Head of caudate nucleus (tissue), 42 donors: ENCODE measurements at places on chromosomes 7 and 10.

DNA sequence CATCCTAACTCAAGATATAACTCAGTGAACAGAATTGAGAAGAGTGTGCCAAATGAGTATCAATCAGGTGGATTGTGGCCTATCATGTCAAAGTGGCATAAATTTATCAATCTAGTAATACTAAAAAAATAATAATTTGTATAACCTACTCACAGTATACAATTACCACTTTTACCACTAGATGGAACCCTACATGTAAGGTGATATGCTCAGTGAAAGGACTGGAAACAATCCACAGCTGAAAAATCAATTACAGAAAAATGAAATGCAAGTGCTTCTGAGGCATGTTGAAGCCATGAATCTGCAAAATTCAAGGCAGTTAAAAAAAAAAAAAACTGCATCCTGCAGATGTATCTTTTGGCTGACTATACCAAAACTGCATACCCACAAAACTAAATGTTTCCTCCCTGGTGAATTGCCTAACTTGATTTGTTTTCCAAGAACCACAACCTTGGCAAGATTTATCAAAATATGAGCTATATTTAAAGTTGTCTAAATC lies 13.9 kb downstream of the ARHGAP19 start:
- no peak for DNase-seq

- no peak for DNase-seq
Observed at GRCh38 chr10:57260175-57260574, 899.1 kb upstream of the ZWINT start.

DNA sequence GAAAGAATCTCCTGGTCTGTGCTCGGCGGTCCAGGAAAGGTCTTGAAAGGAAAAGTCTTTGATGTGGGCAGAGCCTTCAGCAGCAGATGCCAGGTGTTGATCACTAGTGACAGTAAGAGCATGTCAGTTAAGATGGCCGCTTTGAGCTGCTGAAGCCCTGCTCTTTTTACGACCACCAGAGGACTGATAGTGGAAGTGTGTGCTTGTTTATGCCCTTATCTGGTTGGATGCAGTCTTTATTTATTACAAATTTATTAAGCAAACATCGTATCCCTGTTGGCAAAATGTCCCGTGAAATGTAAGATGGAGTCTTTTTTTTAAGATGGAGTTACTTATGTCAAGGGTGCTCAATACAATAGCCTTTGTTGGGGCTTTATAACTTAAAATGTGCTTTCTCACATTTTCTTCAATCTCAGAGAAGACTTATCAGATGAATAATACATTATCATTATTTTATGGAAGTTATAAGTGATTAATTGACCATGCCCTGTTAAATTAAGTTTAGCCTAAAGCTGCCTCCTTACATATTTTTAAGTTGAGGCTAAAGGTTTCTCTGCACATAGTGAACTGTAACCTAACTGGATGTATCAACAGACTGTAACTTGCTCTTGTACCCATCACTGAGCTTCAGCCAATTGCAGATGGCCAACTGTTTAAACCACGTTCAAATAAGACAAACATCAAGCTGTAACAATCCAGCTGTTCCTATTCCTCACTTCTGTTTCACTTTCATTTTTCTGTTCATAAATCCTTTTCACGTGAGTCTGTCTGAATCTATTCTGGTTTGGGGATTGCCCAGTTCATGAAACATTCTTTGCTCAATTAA lies 97.4 kb upstream of the PIK3CG start:
- no peak for DNase-seq

- no peak for DNase-seq
Observed at GRCh38 chr7:29641651-29642050, 78.0 kb downstream of the PRR15 start.

DNA sequence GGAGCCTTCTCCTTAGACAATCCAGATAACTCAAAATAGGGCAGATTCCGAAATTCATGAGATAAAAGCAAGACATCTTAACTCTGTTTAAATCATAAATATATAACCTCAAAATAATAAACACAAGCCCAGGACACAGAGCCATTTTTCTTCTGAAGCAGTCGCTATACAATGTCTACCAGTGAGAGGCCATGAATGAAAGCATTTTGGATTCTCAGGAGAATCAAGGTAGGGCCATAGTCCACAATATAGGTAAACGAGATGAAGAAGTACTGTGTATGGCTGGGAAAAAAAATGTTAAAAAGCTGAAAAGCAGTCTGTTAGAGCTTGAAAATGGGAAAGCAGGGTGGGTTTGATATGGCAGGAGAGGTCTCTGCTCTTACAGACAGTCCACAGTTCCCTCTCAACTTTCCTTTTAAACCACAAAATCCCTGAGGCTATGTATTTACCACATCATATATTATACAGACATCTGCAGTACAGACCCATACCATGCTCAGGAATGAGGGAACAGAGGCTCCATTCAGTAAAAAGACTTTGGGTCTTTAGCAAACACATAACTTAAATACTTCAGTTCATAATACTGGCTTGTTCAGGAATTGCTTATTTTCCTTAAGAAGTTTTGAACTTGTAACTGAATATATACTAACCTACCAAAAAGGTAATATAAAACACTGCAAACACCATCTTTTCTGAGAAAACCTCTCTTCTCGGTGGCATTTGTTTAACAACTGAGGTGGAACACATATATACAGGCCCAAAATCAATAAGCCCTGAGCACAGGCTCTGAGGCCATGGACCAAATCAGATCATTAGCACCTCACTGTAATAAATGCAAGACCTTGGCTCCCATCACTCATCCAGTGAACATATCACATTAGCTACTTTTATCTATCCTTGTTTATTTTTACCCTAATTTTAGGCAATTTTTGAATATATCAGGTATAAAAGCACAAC lies 109.3 kb downstream of the SORBS1 start:
- no peak for DNase-seq

DNA sequence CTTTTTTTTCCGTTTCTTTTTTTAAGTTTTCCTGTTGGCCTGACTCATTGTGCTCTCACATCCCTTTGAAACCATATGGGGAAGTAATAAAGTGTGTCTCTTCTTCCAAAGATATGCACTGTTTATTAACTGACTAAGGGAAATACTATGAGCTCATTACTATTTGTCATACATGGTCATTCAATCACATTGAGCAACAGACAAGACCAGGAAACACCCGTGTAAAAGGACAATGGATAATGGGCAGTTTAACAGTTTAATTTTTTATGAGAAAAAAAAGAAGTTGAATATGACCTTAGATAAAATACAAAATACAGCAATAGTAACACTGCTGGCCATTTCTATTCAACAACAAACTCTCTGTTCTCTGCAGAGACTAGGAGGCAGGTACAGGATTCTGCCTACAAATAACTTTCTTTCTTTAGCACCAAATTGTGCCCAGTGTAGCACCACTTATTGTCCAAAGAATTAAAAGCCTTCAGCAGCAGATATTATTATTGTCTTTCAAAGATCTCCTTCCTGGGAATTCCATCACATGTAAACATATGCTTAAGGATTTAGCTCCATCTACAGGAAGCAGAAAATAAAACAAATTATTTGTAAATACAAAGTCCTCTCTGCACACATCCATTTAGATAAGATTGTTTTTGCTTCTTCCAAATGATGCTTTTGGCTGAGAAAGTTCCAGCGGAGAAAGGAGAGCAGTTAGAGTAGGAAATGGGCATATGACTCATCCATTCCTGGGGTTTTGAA lies 55.0 kb upstream of the AKR1E2 start:
- no peak for DNase-seq

- no peak for DNase-seq
Observed at GRCh38 chr7:99433158-99433557, 5.4 kb downstream of the PTCD1 start.
